ENCODE measurements at places on chromosomes 13 and 19. TPM values are rescaled to one million over a fixed set of nuclear protein-coding genes. Genes with fewer than 3 reads are reported as not detected.

The ZNF763 gene
- total RNA-seq = 6.7 TPM

The C5AR2 gene
- under 0.01 TPM for total RNA-seq

The TMC4 gene
- not detected for total RNA-seq

The FDX2 gene
- 19.0 TPM for total RNA-seq

The NLRP11 gene
- not detected for total RNA-seq

The GPR18 gene
- not detected for total RNA-seq

- DNase-seq = no peak
Observed at GRCh38 chr19:53094754-53095575, 8.3 kb downstream of the ZNF160 start.

- no peak for DNase-seq
Observed at GRCh38 chr19:29191005-29191404, 21.9 kb downstream of the UQCRFS1 start.

- no peak for DNase-seq
Observed at GRCh38 chr13:111852725-111853518, 214.0 kb upstream of the SOX1 start.

GRCh38 chr13:65929436-65929835 is 1300.7 kb downstream of the PCDH9 start:
- DNase-seq = no peak

- no peak for DNase-seq
Observed at GRCh38 chr13:52921194-52921593, 72.8 kb upstream of the PCDH8 start.

GRCh38 chr19:51139299-51140014 is 2.6 kb upstream of the SIGLEC7 start:
- no peak for DNase-seq

DNA sequence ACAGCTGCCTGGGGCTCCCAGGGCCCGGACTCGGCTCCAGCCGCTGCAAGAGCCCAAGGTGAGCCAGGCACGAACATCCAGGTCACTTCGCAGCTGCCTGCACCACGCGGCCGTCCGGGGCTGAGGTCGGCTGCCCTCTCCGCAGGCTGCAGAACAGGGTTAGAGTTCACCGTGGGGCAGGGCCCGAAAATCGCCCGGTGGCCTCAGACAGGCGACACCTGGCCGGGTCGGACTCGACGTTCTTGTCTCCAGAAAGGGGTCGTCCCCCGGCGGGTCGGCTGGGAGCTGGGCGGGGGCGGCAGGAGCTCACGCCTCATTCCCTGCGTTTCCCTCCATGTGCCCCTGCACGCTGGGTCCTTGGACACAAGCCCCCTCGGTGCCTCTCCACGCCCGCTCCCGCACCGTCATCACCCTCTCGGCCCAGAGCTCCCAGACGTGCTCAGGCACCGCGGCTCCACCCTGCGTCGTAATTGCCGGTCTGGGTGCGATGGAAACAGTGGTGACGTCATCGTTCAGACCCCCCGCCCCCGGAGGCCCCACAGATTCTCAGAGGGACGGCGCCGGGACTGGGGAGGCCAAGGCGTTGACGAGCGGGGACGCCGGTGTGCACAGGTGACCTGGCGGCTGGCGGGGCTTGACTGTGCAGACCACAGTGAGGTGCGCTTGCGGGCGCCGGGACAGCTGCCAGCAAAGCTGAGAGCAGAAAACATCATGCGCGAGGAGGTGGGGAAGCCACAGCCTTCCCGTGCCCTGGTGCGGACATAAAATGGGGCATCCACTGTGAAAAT is 4.0 kb upstream of the GRIN3B start:
- no peak for DNase-seq

GRCh38 chr13:102868366-102868936 is 22.6 kb downstream of the ERCC5 start:
- no peak for DNase-seq

GRCh38 chr19:1063030-1063908 is 3.7 kb upstream of the ARHGAP45 start:
- no peak for DNase-seq

DNA sequence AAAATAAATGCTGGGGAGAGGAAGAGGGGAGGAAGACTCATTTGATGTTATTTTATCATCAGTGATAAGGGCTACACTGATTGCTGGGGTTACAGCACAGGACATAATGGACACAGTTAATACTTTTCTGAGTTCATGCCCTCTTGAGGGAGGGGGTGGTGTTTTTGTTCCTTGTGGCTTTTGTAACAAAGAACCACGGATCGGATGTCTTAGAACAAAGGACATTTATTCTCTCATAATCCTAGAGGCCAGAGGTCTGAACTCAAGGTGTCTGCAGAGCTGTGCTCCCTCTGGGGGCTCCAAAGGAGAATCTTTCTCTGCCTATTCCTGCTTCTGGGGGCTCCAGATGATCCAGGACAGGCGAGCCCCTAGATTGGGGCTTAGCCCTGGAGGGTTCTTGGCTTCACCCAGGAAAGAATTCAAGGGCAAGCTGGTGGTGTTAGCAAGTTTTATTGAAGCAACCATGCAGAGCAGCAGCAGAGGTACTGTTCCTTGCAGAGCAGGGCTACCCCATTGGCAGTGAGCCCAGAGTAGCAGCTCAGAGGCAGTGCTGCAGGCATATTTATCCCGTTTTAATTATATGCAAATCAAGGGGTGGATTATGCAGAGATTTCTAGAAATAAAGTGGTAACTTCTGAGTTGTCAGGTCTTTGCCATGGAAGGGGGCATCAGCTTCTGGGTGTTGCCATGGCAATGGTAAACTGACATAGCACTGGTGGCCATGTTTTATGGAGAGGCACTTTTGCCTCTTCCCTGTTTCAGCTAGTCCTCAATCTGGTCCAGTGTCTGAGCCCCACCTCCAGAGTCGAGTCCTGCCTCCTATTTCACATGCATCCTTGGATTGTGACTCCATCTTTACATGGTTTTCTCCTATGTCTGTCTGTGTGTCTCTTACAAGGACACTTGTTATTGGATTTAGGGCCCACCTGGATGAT is 18.0 kb downstream of the VAV1 start:
- DNase-seq = no peak

- no peak for DNase-seq
Observed at GRCh38 chr19:29965492-29965891, 23.5 kb downstream of the URI1 start.

DNA sequence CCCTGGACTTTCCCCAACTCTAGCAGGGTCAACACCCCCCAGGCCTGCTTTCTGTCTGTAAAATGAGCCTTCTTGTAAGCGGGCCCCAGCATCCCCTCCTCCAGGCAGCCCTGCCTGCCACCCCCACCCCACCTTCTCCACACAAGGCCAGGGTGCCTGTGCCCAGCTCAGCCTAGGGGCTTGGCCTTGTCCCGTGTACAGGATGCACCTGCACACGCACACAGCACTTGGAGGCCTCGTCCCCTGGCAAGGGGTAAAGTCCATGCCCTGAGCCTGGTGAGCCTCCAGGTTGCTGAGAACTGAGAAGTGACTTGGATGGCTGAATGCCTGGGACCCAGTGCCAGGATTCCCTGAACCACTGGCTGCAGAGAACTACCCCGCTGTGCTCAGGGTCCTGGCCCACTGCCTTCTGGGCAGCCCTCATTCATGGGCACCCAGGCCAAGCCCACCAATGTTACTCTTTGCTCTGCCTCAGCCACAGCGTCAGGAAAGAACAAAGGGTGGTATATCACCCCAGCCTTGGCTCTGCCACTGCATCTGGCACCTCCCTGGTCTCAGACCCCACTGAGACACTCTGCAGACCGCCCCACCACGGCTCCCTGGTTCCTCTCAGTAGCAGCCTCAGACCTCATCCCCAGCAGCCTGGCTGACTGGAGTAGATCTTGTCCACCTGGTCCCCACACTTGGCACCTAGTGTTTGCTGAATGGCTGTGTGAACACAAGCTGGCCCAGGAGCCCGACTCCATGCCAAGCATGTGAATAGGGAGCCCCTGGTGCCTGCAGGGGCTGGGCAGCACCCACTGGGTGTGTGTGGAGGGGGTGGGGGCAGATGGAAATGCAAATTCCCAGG is 1.8 kb upstream of the TM6SF2 start:
- DNase-seq = no peak

- no peak for DNase-seq
Observed at GRCh38 chr13:94480672-94481145, 1.2 kb upstream of the DCT start.

DNA sequence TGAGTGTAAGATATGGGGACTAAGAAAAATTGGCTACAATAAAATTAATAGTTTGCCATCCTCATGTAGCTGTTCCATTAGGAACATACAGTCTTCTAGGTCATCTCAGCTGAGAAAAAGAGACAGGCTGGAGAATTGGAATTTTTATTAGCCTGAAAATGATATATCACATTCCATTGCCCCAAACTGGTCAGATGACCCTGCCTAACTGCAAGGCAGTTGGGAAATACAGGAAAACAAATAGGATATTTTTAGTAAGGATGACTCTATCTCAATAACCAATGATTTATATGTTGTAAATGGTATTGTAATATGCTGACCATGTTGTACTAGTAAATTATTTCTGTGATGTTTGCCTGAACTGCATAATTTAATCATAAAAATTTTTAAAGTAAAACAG is 673.8 kb downstream of the PCDH9 start:
- DNase-seq = no peak
